ENCODE measurements at places on chromosomes 6 and 20.

DNA sequence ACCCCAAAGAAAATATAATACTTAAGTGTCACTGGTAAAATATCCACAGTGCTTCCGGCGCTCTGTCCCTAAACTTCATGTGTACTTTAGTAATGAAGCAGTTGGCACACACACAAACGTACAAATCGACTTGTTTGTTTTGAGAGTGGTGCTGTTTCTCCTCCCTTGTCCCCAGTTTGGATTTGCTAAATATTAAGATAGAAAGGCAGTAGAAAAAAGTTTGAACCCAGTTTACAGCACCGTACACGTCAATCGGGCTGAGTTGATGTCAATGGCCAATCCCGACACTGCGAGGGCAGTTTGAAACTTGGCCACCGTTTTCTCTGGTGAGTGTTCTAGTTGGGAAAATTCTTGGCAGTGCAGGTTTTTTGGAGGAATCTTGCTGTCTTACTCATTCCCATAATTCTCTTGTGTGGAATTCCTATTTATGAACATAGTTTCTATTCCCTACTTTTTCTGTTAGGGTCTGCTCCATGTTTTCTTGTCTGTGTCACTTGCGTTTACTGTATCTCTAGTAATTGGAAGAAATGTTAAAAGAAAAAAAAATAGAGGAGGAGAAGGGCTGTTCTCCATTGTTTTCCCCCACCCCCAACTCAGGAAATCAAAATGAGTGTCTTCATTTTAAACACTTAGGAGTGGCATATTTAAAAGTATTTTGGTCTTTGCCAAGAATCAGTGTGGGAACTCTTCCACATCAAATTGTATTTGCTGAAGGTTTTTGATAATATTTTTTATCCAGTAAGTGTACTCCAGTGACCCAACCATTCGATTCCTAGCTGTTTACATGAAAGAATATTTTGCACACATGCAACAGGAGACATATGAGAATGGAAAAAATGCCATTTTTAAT lies 72.3 kb downstream of the OR2B2 start:
- no peak for DNase-seq
- H3K4me1 ChIP-seq: peaks cover 19% of the 10 kb centered on the region
- H3K4me3 ChIP-seq: no peak overlapping the region
- H3K36me3 ChIP-seq: no peaks in the 10 kb centered on the region

DNA sequence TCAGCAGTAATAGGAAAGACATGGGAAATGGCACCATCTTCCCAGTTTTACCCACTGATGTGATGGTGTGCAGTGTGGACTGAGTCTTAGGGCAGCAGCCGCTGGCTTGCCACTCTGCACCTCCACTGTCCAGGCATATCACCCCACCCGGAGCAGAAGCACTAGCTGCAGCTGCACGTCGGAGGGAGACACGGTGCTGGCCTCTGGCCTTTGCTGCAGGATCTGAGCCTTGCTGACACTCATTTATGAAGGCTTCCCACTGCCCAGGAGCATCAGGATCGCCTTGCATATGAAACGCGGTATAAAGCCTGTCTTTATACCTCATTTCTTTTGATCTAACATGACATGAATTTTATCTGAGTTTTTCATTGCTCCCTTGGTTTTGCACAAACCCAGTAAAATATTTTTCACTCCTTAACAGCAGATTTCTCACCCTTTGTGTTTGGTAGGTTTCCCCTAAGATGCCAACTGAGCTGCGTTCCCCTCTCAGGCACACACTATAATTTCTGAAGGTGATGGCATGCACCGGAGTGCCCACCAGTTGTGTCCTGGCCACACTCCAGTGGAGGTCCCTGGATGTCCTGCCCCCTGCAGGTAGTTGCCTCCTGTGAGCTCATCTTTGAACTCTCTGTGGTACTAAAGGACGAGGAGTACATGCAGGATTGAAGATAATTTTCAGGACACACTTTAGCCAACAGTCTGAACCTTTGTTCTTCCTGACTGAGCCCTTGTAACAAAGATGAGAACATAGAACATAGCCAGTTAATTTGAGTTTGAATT lies 9.0 kb upstream of the EXOC2 start:
- H3K4me1 ChIP-seq: no peaks in the 10 kb centered on the region
- no peak overlapping the region for H3K27ac ChIP-seq
- no peaks in the 10 kb centered on the region for H3K36me3 ChIP-seq
- no peak for DNase-seq
- H3K27me3 ChIP-seq: peaks cover 19% of the 10 kb centered on the region
- H3K4me3 ChIP-seq: no peak overlapping the region

- no peak overlapping the region for H3K4me3 ChIP-seq
- H3K36me3 ChIP-seq: no peaks in the 10 kb centered on the region
- no peak for DNase-seq
These were observed 194.9 kb downstream of the PHACTR1 start for GRCh38 chr6:12911427-12911826.

DNA sequence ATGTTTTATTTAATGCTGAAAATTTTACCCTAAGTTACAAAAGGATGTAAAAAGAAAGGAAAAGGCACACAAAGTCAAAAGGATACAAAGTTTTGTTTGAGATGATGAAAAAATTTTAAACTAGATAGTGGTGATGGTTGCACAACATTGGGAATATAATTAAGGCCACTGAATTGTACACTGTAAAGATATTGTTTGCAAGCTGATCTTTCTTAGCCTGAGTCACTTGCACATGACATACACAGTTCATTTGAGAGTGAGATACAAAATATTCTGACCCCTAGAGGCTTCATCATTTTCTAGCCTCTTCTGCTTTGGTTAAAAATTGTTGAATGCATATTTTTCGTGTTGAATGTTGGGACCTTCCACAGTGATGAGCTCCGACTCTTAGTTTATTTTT lies 462.6 kb downstream of the HDGFL1 start:
- H3K27ac ChIP-seq: no peak overlapping the region
- H3K27me3 ChIP-seq: no peaks in the 10 kb centered on the region
- peaks cover 18% of the 10 kb centered on the region for H3K4me1 ChIP-seq
- H3K4me3 ChIP-seq: no peak overlapping the region
- no peaks in the 10 kb centered on the region for H3K36me3 ChIP-seq

DNA sequence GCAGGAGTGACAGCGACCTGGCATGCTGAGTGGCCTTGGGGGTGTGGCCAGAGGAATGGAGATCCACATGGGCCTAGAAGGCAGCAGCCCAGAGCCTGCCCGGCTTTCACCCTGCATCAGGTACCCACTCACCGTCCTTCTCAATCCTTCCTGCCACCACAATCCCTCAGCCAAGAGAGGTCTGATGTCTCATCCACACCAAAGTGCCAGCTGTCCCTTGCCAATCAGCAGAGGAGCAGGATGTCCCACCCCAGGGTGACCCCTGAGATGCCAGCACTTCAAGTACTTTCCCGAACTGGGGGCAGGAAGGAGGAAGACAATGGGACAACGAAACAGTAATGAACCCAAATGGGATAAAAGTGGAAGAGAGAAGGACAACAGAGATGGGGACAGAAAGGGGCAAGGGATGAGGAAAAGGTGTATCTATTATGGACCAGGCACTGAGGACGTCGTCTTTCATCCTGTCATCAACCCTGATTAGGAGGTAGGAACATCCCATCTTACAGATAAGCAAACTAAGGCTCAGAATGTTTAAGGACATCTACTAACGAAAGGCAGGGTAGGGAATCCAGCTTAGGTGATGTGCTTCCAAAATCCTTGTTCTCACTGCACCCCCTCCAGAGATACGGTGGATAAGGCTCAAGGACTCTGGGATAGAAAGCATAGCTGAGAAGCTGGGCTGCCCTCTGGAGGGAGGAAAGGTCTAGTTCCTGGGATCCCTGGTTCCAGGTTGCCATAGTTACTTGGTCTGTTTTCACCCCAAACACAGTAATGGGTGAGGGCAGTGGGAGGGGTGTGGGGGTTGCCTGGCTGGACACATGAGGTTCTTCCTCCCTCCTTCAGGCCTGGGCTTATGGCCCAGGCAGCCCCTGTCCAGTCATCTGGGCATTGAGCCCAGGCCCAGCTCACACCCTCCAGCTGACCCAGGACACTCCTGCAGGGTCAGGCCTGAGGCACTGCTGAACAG lies 4.5 kb upstream of the TNXB start:
- H3K27ac ChIP-seq: peak overlapping the region; percentile 27
- H3K27me3 ChIP-seq: peaks cover 12% of the 10 kb centered on the region
- peaks cover 11% of the 10 kb centered on the region for H3K4me1 ChIP-seq

DNA sequence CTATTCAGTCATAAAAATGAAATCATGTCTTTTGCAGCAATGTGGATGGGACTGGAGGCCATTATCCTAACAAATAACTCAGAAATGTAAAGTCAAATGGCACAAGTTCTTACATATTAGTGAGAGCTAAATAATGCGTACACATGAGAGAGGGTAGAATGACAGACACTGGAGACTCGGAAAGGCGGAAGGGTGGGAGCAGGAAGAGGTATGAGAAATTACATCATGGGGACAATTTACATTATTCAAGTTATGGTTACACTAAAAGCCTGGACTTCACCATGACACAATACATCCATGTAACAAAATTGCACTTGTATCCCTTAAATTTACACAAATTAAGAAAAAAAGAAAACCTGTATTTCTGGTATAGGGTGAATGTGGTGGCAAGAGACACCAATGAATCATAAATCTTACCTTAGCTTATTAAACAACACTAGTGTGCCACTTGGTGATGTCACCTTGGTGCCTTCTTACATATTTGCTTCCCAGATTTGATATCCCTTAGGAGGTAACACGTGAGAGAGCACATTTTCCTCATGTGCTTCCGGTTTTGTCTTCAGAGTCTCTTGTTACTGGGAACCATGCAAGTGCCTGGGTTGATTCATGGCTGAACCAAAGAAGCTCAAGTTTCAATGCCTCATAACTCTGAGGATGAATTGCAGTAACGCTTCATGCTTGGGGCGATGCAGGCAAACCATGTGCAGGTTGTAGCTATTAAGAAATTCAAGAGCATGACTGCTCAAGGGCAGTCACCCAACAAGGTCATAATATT lies 84.6 kb downstream of the DCDC2 start:
- DNase-seq: no peak
- no peak overlapping the region for H3K4me3 ChIP-seq
- H3K36me3 ChIP-seq: no peaks in the 10 kb centered on the region
- no peaks in the 10 kb centered on the region for H3K27me3 ChIP-seq
- H3K27ac ChIP-seq: peak overlapping the region; percentile 60
- peaks cover 62% of the 10 kb centered on the region for H3K4me1 ChIP-seq

- DNase-seq: no peak
- H3K27me3 ChIP-seq: no peaks in the 10 kb centered on the region
- H3K27ac ChIP-seq: no peak overlapping the region
- H3K4me1 ChIP-seq: peaks cover 40% of the 10 kb centered on the region
These were observed 115.9 kb downstream of the FYN start for GRCh38 chr6:111757342-111757741.

DNA sequence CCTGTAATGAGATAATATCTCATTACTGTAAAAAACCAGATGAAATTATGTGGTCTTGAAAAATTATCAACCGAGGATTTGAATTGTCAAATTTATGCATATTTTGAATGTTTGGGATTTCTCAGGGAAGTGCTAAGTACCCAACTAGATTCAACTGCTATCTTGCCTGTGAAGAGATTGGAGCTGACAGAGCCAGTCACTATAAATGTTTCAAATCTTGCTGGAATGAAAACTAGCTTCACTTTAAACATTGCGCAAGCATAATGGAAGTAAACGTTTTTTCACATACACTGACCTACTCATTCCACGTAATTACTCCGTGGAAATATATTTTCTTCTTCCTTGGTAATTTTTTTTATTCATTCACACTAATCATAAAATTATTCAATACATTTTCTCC lies 46.7 kb downstream of the TMEM170B start:
- H3K36me3 ChIP-seq: no peaks in the 10 kb centered on the region
- peaks cover 26% of the 10 kb centered on the region for H3K4me1 ChIP-seq
- no peaks in the 10 kb centered on the region for H3K27me3 ChIP-seq
- DNase-seq: no peak
- peak overlapping the region; percentile 40 for H3K27ac ChIP-seq

DNA sequence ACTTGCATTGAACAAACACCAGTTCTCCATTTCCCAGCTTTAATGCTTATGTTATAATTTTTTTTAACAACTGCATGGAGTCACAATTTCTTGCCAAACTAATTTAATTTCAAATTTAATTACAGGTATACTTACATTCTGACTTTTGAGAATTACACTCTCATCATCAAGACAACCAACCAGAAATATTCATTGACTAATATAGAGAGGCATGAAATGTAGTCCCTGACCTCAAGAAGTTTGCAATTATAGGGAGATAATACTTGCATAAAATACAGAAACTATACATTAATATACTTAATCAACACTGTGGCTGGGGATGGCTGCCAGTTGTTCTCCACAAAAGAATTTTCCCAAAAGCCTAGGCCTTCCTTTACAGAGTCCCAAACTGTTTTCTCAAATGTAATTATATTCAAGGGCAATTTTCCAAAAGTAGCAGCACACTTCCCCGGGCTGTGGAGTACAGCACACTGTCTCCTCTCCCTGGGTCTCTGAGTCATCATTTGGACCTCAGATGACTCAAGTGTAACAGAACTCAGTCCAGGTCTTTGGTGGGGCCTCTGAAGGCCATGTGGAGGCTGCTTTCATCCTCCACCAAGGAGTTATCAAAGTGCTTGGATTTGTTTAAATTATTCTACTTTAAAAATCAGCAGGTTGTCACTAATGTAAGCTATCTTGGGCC lies 114.1 kb downstream of the KIF16B start:
- H3K4me3 ChIP-seq: no peak overlapping the region
- H3K4me1 ChIP-seq: peaks cover 12% of the 10 kb centered on the region
- no peak for DNase-seq
- no peaks in the 10 kb centered on the region for H3K27me3 ChIP-seq
- H3K36me3 ChIP-seq: peaks cover 4% of the 10 kb centered on the region

- DNase-seq: no peak
- no peak overlapping the region for H3K4me3 ChIP-seq
- no peaks in the 10 kb centered on the region for H3K4me1 ChIP-seq
These were observed 225.3 kb downstream of the KHDC1L start for GRCh38 chr6:72999995-73000394.

GRCh38 chr6:71248306-71248765 lies 40.3 kb upstream of the OGFRL1 start:
- H3K4me3 ChIP-seq: no peak overlapping the region
- H3K4me1 ChIP-seq: peaks cover 11% of the 10 kb centered on the region
- peaks cover 2% of the 10 kb centered on the region for H3K36me3 ChIP-seq

DNA sequence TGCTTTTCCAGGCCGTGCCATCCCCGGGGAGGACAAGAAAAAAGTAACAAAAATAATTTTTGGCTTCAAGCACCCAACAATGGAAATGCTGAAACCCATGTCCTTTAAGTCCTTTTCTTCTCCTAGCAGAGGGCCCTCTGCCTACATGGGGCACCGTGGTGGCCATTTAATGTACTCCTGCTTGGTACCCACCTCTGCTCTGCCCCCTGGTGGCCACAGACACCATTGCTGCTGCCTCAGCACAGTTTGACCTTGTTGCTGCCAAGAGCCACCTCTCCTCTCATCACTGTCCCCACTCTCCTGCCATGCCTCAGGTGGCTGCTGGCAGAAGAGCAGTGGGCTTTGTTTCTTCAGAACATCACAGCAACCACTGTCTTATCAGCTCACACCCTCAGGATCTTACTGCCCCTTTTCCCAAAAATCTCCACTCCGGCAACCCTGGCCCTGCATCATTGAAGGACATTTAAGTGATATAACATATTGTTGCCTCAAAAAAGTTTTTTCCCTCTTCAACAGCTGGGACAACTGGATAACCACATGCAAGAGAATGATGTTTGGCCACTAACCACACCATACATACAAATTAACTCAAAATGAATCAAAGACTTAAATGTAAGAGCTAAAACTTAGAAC lies 12.9 kb upstream of the ARMC2 start:
- DNase-seq: peak; percentile 87
- no peaks in the 10 kb centered on the region for H3K36me3 ChIP-seq
- H3K4me3 ChIP-seq: no peak overlapping the region
- H3K27me3 ChIP-seq: peaks cover 10% of the 10 kb centered on the region
- peaks cover 11% of the 10 kb centered on the region for H3K4me1 ChIP-seq

Measured in mesothelial cell of epicardium (in vitro differentiated cells).